ENCODE measurements at places on chromosomes 1 and 21. TPM values are rescaled to one million over a fixed set of nuclear protein-coding genes. Genes with fewer than 3 reads are reported as not detected.
A peak's percentile ranks its signal among the peaks of the same experiment; 100 is the strongest.

- no peak for DNase-seq
Observed at GRCh38 chr21:38611277-38611676, 113.0 kb upstream of the ERG start.

DNA sequence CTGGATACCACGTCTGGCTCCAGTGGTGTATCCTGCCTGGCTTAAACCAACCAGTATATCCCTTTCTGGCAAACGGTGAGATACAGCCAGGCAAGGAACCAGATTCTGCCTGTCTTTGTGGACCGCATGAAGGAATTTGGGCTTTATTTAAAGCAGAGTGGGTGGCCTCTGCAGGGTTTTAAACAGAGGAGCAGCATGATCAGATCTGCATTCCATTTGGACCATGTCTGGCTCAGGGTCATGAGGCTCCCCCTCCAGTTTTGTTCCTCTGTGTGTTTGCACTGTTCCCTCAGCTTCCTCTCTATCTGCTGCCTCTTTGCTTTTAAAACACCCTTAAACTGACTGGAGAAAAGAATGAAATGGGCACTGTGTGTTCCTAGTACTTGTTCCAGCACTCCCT is 195.0 kb downstream of the GIPC2 start:
- DNase-seq, result no peak

- peak; percentile 20 for DNase-seq
Observed at GRCh38 chr1:223102797-223103533, 40.1 kb downstream of the TLR5 start.

- DNase-seq, result peak; percentile 81
Observed at GRCh38 chr21:21714426-21714825, 716.2 kb downstream of the NCAM2 start.

DNA sequence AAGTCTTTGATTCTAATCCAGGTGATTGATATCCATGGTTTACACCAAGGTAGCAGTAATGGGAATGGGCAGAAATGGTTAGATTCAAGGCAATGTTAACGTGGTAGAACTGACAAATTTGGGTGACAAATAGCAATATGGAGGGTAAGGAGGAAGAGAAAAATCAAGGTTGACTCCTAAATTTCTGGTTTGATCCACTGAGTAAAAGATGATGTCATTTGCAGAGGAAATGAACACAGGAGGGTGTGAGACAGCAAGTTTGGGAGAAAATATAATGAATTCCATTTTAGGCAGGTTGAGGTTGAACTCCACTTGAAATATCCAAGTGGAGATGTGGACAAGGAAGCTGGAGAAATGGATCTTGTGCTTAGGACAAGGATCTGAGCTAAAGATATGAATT is 170.9 kb upstream of the CAMK1G start:
- DNase-seq, result no peak

- DNase-seq, result no peak
Observed at GRCh38 chr1:156316909-156317308, 17.8 kb upstream of the VHLL start.

GRCh38 chr1:232880354-232880753 is 70.1 kb upstream of the NTPCR start:
- DNase-seq, result peak; percentile 25

DNA sequence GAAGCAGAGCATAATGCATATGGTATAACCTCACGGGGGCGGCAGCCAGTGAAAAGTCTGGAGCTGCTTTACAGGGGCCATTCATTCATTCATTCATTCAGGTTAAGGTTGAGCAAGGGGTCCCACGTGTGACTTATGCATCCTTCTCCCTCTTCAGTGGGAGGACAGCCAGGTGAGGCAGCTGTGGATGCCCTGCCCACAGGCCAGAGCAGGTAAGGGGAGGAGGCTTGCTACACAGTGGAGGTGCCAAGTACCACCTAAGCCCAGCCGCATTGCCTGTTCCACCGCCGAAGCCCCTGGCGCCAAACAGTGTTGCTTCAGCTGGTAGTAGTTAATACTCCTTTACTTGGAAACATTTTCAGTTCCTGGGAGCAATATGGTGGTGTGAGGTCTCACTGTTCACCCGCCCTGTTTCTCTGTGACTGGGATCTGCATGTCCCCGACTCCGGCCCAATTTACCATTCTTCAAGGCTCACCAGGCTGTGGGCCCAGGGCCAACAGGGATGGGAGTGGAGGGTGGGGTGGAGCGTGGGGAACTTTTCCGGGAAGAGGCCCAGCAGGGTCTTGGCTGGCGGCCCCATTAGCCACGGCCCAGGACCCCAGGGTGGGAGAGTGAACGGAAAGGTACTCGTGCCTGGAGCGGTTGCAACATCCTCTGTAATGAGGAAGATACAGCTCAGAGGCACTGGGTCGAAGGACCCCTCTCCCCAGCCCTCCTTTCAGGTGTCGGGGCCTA is 722 bp upstream of the PODN start:
- no peak for DNase-seq

DNA sequence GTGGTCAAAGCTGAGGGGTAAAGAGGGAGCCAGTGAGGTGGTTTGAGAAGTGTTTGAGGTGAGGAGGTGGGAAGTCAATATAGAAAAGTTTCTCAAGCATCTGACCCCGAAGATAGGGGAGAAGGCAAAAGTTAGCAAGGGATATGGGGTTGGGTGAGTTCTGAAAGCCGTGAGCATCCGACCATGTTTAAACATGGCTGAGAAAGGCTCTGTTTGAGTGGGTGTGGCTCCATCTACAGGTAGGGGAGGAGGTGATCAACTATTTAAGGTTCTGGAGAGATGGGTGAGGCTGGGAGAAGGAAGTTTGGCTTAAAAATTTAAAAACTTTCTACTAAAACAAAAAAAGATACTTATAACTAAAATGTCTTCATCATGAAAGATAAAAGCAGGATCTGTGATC is 273.8 kb downstream of the KCNJ6 start:
- DNase-seq, result no peak

- DNase-seq, result no peak
Observed at GRCh38 chr1:38114241-38115026, 67.8 kb upstream of the POU3F1 start.

- DNase-seq, result no peak
Observed at GRCh38 chr1:145926686-145927062, 610 bp downstream of the RBM8A start.

DNA sequence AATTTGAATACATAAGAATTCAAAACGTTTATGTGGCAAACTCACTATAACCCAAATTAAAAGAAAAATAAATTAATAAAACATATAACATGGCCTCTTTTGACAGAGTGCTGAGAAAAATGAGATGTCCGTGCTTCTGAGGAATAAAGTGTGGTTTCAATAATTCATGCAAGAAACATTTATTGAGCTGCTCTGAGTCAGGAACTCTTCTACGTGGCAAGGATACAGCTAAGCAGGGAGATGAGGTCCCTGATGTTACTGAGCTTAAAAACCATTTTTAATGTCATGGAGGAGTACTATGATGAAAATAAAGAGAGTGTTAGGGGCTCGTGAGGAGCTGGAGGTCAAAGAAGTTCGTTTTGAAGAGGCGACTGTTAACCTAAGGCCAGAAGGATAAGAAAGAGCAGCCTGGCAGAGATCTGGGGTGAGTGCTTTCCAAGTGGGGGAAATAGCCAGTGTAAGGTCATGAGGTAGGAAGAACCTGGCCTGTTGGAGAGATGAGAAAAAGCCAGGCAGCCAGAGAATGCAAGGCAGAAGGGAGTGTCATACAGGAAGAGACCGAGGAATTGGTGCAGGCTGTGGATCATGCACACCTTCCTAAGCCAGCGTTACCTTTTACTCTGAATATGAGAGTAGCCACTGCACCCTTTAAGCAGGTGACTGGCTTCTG is 182.2 kb upstream of the DUSP10 start:
- peak; percentile 19 for DNase-seq

- DNase-seq, result peak; percentile 28
Observed at GRCh38 chr1:151147132-151147503, 687 bp upstream of the SEMA6C start.

- DNase-seq, result no peak
Observed at GRCh38 chr1:23448846-23449245, 24.3 kb upstream of the TCEA3 start.

DNA sequence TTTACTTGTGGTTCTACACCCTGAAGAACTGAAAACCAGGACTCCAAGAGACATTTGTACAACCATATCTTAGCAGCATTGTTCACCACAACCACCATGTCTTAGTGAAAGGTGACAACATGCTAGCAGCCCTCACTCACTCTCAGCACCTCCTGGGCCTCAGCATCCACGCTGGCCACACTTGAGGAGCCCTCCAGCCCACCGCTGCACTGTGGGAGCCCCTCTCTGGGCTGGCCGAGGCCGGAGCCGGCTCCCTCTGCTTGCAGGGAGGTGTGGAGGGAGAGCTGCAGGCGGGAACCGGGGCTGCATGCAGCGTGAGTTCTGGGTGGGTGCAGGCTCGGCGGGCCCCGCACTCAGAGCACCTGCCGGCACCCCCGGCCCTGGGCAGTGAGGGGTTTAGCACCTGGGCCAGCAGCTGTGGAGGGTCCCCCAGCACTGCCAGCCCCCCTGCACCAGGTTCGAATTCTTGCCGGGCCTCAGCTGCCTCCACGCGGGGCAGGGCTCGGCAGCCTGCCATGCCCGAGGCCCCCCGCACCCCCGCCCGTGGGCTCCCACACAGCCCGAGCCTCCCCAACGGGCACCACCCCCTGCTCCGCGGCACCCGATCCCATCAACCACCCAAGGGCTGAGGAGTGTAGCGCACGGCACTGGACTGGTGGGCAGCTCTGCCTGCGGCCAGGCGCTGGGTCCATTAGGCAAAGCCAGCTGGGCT is 9.2 kb downstream of the C1orf159 start:
- no peak for DNase-seq

- DNase-seq, result no peak
Observed at GRCh38 chr1:173775578-173776226, 48.8 kb upstream of the DARS2 start.

GRCh38 chr1:244974106-244974505 is 109.8 kb upstream of the HNRNPU start:
- no peak for DNase-seq

- DNase-seq, result no peak
Observed at GRCh38 chr21:33510826-33511225, 19.3 kb upstream of the DNAJC28 start.

Gene AGTRAP
- 44.5 TPM for total RNA-seq

Gene CHI3L1
- 1.2 TPM for total RNA-seq

Gene SLAMF9
- total RNA-seq, result not detected

Gene SLC44A5
- 0.10 TPM for total RNA-seq

Gene CTSE
- total RNA-seq, result not detected

Gene RIPPLY3
- not detected for total RNA-seq

Gene TMEM51
- 9.5 TPM for total RNA-seq

Gene FBXO2
- total RNA-seq, result not detected

Gene NCMAP
- not detected for total RNA-seq
